ENCODE measurements at places on chromosomes 6 and 20. TPM values are rescaled to one million over a fixed set of nuclear protein-coding genes. Genes with fewer than 3 reads are reported as not detected.

DNA sequence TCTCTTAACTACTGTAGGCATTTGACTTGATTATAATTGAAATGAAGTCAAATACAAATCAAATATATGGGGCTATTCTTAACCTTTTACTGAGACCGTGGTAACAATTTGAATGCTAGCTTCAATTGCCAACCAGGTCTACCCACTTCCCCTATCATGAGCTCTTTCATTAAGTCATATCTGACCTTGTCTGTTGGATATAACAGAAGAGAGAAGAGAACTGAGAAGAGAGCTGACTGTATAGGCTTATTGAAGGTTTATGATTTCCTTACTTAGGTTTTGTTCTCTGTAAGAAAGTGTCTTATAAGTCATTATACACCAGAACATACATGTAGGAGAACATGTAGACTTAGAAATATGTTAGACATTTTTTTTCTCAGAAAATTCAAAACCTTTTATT lies 549.4 kb downstream of the COL12A1 start:
- DNase-seq = no peak

PPP1R14C gene
- polyA plus RNA-seq = 0.76 TPM

HS3ST5 gene
- not detected for polyA plus RNA-seq

ATP6V1G2 gene
- 1.4 TPM for polyA plus RNA-seq

MUC21 gene
- not detected for polyA plus RNA-seq

- no peak for DNase-seq
Measured at GRCh38 chr6:138229663-138230179, 11.4 kb upstream of the PBOV1 start.

- no peak for DNase-seq
Measured at GRCh38 chr6:140779991-140780596, 1352.6 kb upstream of the GJE1 start.

- DNase-seq = no peak
Measured at GRCh38 chr6:65999288-65999791, 292.3 kb upstream of the EYS start.

GRCh38 chr20:1622450-1622849 lies 2.6 kb upstream of the SIRPB1 start:
- no peak for DNase-seq

GRCh38 chr6:6006428-6007365 lies at the start of gene NRN1:
Gene NRN1 (minus strand): TSS chr6:6006925. CDS start chr6:6006749, 176 bp downstream.
- no peak for DNase-seq

TPBG gene
- 2.0 TPM for polyA plus RNA-seq

- DNase-seq = no peak
Measured at GRCh38 chr6:54264581-54265272, 43.5 kb upstream of the TINAG start.

- no peak for DNase-seq
Measured at GRCh38 chr20:39670988-39671387, 708.8 kb downstream of the DHX35 start.

DNA sequence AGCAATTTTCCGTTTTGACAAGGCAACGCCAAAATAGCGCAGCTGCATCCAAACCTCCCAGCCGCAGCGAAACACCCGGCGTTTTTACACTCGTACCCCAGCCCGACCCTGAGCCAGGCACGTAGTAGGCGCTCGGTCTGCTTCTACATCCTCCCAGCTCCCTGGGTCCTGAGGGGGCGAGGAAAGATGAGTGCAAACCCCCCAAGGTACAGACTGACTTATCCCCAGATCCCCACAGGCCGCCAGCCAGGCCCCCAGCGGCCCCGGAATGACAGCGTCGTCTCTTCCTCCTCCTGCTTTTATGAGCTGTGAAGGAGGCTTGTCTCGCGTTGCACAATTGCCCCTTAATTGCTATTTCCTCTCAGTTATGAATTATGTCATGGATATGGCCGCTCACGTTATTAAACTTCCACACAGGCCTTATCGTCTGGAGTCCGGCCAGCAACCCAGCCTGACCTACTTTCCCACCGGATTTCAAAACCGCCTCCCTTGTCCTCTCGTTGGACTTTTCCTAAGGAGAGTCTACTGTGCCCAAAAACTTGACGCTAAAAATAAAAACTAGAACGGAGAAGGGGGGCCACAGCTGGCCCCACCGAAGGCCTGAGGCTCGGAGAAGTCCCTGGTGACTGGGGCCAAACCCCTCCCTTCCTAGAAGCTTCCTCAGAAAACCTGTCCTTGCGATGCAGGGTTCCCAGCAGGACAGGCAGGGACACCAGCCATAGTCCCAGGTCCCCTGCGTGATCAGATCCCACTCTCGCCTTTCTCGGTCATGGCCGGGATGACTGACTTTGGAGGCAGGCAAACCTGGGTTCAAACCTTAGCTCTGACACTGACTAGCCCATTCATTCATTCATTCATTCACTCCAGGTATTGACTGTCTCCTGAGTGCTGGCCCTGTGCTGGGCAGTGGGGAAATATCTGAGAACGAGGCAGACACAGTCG lies 130.9 kb upstream of the PTPN1 start:
- DNase-seq = no peak

- DNase-seq = no peak
Measured at GRCh38 chr6:150813319-150813992, 52.0 kb upstream of the MTHFD1L start.

Measured in CD8-positive, alpha-beta memory T cell (primary cell).